Nephron progenitor cell (in vitro differentiated cells): ENCODE measurements at places on chromosomes 5 and 9.

DNA sequence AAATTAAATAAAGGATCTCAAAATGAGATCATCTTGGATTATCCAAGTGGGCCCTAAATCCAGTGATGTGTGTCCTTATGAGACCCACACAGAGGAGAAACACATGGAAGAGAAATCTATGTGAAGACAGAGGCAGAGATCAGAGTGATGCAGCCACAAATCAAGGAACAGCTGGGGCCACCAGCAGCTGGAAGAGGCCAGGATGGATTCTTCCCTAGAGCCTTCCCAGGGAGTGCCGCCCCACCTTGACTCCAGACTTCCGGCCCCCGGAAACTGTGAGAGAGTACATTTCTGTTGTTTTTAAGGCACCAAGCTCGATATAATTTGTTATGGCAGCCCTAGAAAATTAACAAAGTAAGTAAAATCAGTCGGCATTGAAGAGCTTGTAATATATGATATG lies 286.9 kb downstream of the FBXL7 start:
- no peak for DNase-seq

GRCh38 chr5:53381-54174 lies 38.4 kb upstream of the PLEKHG4B start:
- peak; percentile 86 for DNase-seq

DNA sequence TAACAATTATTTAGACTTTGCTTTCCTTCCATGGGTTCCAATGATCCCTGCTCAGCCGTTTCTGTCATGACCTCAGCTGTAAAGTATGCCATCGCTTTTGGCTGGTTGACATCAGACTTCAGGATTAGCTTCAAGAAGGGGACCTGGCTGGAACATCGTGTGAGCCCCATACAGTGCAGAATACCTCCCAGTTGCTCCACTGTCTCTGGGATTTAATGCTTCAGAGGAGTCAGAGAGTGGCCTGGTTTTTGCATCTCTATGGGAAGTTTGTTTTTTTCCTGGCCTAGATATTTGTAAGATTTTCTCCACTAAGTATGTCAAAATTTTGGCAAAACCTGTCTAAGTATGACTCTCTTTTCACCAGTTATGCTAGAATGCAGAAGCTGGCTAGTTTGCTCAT lies 216.9 kb downstream of the GABBR2 start:
- no peak for DNase-seq

DNA sequence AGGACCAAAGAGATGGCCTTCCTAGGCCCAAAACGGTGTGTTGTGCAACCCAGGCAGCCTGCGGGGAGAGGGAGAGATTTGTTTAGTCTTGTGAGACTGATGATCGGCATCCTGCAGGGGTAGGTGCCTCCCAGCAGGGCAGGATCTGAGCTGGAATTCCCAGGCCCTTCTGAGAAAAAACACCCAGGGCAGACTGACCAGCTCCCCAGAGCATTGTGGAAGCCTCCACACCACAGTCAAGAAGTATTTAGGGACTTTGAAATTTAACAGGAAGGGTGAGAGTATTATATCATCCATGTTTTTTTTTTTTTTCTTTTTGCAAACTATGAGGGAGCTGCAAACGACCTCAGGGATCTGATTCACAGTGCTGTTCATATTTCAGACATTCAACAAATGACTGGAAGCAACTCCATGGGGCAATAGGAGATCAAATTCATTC lies 104.5 kb upstream of the LHFPL2 start:
- no peak for DNase-seq

GRCh38 chr5:181188700-181189362 lies 16.2 kb downstream of the TRIM7 start:
- peak; percentile 79 for DNase-seq

GRCh38 chr5:41621420-41621819 lies 111.0 kb upstream of the PLCXD3 start:
- DNase-seq, result no peak

- DNase-seq, result no peak
Observed at GRCh38 chr5:39427229-39427628, 2.4 kb upstream of the DAB2 start.

GRCh38 chr5:172860520-172861443 lies 26.7 kb downstream of the ERGIC1 start:
- DNase-seq, result no peak

GRCh38 chr5:134174841-134175839 lies 1.6 kb downstream of the SKP1 start:
- DNase-seq, result no peak

GRCh38 chr5:171438738-171439137 lies 19.3 kb downstream of the FGF18 start:
- no peak for DNase-seq

GRCh38 chr9:99782962-99783718 lies 38.5 kb upstream of the NR4A3 start:
- no peak for DNase-seq

DNA sequence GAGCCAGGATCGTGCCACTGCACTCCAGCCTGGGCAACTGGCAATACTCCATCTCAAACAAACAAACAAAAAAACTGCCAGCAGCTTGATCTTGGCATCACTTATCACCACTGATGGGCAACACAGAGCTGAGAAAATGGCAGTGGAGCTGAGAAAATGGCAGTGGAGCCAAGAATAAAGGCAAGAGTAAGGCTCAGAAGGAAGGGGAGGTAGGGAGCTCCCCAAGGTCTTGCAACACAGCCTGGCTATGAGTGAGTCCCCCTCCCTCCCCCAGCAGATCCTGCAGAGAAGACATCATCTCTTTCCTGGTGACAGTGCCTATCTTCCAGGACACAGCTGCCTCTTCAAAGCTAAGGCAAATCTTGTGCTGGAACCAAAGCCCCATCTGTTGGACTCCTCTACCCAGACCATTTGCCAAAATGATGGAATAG lies 70.3 kb downstream of the UGCG start:
- no peak for DNase-seq

- no peak for DNase-seq
Observed at GRCh38 chr5:6766604-6767093, 53.4 kb downstream of the TENT4A start.

GRCh38 chr5:122291000-122291901 lies 20.8 kb upstream of the SNCAIP start:
- DNase-seq, result no peak

DNA sequence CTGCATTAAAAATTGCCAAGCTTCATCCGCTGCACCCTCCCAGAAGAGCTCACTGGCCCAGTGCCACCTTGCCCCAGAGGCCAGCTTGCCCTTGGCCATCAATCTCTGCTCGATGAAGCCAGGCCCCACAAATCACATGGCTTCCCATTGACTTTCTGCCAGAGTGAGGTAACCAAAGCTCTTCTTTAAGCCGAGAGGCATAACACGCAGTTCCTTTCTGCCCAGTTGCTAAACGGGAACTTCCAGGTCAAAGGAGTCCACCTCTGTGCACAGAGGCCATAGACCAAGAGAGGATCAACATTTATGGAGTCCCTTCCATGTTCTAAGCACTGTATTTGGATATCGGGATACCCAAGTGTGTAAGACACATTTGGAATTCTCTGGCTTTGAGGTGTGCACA lies 208.8 kb downstream of the KIF4B start:
- DNase-seq, result no peak

- DNase-seq, result no peak
Observed at GRCh38 chr9:92404042-92404836, at the start of gene OGN. TSS of gene OGN (minus strand) at chr9:92404578. CDS start at chr9:92403407, 1,171 bp downstream.

DNA sequence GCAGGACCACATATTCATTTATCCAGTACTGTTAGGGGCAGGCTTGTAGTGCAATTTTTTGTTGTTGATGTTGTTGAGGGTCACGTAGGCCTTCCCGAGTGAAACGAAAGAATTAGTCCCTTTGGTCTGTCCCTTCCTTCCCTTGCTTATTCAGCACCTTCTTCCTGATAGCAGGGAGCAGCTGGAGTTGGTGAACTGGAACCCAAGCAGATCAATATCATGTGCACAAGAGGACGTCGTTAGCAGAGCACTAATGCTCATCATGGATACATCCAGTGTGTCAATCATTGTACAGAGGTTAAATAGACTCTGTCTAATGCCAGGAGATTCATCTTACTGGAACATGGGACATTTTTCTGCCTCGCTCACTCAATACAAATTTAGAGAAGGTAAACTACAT lies 33.0 kb upstream of the MAP1B start:
- DNase-seq, result no peak

- no peak for DNase-seq
Observed at GRCh38 chr9:85204176-85204575, 534.6 kb downstream of the NTRK2 start.

DNA sequence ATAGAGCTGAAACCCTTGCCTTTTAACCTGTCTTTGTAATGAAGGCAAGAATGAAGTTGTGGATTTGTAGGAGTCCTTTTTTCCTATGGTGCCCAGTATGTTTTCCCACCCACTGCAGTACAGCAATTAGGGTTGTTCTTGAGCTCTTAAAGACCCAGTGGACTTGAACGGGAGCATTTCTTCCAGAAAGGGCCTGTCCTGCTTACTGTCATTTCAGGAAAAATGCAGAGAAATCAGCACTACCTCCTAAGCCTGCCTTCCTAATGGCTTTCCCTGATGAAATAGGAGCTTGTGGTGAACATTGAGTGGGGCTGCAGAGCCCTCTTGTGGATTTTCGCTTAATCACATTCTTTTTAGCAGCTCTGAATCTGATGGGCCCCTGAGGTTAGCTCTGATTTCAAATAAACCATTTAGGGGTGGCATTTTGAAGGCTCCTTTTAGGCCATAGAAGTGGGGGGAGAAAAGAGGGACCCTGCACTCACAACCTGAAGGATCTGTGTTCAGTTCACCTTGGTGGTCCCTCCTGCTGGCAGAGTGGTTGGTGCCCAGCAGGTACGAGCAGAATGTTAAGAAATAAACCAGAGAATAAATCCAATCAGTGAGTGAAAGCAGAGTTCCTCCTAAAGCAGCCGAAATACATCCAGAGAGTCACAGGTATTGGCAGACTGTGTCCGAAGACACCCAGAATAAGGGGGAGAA lies 188.0 kb upstream of the KLF9 start:
- peak; percentile 52 for DNase-seq

DNA sequence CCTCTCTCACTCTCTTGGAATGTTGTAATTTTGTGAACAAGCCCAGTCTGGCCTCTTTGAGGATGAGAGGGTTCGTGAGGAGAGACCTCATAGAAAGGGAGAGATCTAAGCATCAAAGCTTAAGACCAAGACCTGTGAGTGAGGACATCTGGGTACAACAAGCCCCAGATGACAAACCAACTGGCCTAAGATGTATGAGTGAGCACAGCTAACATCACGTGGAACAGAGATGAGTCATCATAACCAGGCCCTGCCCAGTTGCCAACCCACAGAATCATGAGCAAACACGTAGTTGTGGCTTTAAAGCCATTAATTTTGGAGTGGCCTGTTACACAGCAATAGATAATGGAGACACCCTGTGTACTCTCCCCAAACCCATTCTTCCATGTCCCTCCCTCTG lies 439.1 kb upstream of the KIF2A start:
- no peak for DNase-seq

GRCh38 chr9:91421971-91422757 lies 1.5 kb downstream of the NFIL3 start:
- DNase-seq, result no peak

- DNase-seq, result no peak
Observed at GRCh38 chr5:42828671-42829070, 17.0 kb upstream of the SELENOP start.

DNA sequence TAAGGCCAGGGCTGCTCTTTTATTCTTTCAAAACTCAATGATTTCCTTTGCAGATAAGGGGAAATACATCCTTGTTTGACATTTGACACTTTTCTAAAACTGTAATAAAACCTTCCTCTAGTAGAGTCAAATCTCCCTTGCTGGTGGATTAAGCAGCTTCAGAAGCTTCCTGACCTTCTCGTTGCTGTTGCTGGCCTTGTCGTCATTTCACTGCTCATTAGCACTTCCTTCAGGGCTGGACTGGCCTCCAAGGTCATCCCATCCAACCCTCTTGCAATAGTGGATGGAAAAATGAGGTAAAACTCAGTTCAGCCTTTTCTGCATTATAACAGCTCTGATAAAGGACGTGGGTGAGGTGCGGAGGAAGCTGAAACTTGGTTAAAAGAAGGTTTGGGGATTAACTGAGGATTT lies 1.1 kb upstream of the ADAMTSL1 start:
- peak; percentile 5 for DNase-seq

DNA sequence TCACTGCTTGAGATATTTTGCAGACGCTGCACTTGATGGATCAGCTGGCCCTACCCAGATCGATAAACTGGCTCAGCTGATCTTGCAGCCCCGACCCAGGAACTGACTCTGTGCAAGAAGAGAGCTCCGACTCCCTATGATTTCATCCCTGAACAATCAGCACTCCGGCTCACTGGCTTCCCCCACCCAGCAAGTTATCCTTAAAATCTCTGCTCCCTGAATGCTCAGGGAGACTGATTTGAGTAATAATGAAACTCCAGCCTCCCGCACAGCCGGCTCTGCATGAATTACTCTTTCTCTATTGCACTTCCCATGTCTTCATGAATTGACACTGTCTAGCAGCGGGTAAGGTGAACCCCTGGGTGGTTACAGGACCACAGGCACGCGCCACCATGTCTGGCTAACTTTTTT lies 16.9 kb upstream of the NANS start:
- DNase-seq, result no peak

GRCh38 chr5:80284720-80285119 lies 28.9 kb upstream of the SERINC5 start:
- no peak for DNase-seq

DNA sequence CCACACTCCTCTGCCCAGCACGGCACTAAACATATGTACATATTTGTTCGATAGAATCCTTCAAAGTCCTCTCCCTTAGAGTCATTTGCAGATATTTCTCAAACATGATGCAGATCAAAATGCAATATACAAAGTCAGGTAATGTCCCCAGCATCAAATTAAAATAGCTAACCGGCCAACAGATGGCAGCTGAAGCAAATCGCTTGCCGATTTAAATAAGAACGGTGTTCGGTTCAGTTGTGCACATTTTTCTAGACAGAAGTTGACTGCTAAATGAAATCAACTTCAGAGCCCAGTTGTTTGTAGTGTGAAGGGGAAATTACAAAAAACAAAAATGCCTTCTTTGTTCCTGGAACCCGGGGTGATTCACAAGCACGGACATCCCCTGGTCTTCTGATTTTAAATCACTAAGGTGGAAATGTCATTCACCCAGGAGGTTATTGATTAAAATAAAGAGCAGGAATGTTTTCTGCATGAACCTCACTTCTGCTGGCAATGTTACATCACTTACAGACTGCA lies 219.2 kb downstream of the EBF1 start:
- DNase-seq, result no peak

DNA sequence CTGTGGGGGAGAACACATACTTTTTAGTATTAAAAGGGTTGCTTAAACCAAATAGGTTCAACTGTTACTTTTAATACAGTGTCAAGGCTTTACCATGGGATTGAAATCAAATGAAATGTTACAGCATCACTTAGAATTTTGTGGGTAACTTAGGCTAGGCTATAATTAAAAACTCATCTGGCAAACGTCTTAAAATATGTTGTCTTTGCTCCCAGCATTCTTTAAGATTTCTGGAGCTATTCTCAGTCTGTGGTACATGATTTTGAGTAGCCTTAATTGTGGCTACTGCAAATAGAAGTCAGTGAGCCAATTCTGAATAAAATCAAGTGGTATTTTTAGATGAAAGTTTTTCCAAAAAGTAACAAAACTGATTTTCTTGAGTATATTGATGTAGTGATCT lies 30.7 kb downstream of the UHRF2 start:
- DNase-seq, result no peak
